Stimulated activated effector memory CD8-positive, alpha-beta T cell treated with anti-CD3 and anti-CD28 coated beads, Interleukin-12 subunit alpha, Interleukin-12 subunit beta, amount 100 ng/mL, for 72 hours (primary cell): ENCODE measurements at places on chromosomes 2 and 18.

DNA sequence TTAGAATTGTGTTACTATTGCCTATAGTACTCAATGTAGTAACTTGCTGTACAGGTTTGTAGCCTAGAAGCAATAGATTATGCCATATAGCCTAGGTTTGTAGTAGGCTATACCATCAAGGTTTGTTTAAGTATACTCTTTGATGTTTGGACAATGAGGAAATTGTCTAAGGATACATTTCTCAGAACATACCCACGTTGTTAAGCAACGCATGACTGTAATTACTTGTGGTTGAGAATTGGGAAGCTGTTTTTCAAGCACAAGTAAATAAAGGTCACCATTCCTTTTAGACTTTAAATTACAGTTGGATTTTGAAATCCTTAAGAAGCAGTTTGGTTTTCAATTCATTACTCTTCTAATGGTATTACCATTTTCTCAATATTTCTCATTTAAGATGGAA, 89.8 kb upstream of the KCNH7 start:
- no peak for DNase-seq

GRCh38 chr2:233728723-233729301, at the start of gene UGT1A3:
Gene UGT1A3, plus strand, starts transcription at chr2:233729042. Its CDS starts 85 bp downstream, at chr2:233729127.
- no peak for DNase-seq

DNA sequence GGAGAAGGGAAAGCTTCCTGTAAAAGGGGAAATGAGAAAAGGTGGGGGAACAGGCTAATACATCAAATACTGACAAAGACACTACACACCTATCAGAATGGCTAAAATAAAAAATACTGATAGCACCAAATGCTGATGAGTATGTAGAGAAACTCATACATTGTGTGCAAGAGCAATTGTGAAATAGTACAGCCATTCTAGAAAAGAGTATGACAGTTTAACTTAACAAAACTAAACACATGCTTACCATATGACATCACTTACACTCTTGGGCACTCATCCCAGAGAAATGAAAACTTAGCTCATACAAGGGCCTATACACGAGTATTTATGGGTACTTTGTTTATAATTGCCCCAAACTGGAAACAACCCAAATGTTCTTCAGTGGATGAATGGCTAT, 53.4 kb downstream of the ZNF638 start:
- no peak for DNase-seq

DNA sequence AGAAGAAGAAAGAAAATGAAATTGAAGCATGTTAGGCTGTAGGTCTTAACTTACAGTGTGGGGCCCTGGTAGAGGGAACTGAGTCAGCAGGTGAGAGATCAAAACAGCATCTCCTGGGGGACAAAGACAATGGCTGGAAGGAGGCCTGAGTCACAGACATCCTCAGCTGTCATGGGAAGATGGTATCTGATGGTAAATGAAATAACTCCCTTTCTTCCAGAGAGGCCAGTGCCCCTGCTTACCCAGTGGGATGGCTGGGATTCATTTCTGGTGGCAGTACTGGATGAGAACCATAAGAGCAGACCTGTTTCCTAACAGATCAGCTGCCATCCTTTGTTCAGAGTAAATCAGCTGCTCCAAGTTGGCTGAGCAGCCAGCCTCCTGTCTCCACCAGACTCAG, 251.3 kb upstream of the EPAS1 start:
- DNase-seq: no peak

- DNase-seq: no peak
These were observed 156.2 kb upstream of the NDUFV2 start for GRCh38 chr18:8946066-8946838.

GRCh38 chr2:114201781-114202180, 240.7 kb upstream of the DPP10 start:
- DNase-seq: no peak

- DNase-seq: no peak
These were observed 28.8 kb upstream of the TMEM177 start for GRCh38 chr2:119650206-119650605.

DNA sequence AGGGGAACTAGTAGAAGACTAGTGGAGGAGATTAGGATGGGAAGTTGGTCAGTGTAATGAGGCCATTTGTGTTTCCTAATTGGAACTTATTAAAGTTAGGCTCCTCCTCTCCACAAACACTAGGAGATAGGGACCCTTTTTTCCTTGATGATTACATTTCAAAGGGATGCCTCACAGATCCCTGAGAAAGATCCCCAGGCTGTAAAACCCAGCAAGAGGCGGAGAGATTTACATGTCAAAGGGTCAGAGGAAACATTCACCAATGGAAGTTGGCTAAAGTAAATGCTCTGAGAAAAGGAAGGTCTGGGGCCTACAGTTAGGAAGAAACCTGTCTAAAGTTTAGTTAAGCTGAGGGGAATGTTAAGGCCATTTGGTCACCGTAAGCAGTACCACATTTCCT, 1.4 kb upstream of the CCDC85A start:
- DNase-seq: no peak

- DNase-seq: no peak
These were observed 26.2 kb upstream of the TMEM163 start for GRCh38 chr2:134745023-134745422.

DNA sequence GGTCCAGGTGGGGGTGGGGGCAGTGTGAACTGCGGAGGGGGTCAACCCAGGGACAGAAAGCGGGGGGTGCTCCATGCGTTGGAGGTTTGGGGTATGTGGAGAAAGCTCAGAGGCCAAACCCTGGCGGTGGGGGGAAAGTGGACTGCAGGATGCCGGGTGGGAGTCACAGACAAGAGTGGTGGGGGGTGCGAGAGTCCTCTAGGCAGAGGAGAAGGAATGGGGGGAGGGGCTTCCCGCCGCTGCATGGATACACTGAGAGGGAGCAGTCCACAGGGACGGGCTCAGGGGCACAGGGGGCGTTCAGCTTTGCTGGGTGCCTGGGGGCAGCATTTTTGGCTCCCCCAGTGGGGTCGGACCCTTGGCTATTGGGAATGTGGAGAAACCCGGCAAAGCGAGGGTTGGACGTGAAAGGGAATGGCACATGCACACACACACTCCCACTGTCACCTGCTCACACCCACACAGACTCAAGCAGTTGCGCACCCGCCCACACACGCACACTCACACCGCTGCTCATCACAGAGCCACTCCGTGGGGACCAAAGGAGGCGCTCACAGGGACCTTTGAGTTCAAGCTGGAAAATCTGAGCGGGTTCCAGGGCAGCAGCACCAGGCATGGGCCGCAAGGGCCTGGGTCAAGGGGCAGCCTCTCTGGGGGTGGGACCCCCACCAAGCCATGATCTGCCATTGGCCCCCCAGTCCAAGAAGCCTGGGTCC, 7.7 kb downstream of the GBX2 start:
- no peak for DNase-seq

GRCh38 chr2:114156366-114157056, 266.6 kb downstream of the ACTR3 start:
- DNase-seq: no peak

GRCh38 chr2:198692907-198693510, 764.7 kb downstream of the SATB2 start:
- no peak for DNase-seq

GRCh38 chr2:195312662-195313061, 344.4 kb upstream of the SLC39A10 start:
- DNase-seq: no peak
